ENCODE measurements at places on chromosomes 7 and 10.
A peak's percentile ranks its signal among the peaks of the same experiment; 100 is the strongest.

DNA sequence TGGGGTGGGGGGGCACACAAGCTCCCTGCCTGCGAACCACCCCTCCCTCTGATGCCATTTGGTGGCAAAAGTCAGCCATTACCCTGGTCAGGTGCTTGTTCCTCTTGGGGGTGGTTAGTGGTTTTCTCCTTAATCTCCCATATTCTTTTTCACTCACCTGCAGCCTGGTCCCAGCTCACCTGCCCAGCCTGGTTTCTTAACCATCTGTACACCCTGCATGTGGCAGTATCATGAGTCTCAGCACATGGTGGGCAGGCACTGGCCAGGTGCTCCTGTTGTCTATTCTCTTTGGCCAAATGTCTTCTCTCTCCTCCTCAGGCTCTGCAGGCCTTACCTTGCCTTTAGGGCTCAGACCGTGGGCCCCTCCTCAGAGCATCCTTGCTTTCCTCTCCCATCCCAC, 30.5 kb downstream of the OGDH start:
- no peak for DNase-seq

DNA sequence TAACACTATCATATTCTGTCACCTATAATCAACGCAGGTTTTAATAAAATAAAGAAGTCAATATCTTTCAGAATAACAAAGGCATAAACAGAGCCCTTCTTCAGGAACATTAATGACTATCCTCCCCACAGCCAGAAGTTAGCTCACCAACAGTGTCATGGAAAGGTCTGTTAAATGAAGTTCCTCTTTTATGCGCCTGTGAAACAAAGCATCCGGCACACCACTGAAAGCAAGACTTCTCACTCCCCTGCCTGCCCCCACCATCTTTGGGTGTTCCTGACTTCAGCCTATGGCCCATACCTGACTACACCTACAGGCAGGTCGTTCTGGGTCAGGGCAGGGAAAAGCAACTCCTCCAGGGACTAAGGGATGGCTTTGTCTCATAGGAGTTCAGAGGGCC, 205.4 kb downstream of the FANK1 start:
- no peak for DNase-seq

GRCh38 chr10:72248468-72249151, 25.1 kb upstream of the DDIT4 start:
- no peak for DNase-seq

- DNase-seq = no peak
These were observed 168.2 kb upstream of the SEMA3A start for GRCh38 chr7:84362828-84363227.

DNA sequence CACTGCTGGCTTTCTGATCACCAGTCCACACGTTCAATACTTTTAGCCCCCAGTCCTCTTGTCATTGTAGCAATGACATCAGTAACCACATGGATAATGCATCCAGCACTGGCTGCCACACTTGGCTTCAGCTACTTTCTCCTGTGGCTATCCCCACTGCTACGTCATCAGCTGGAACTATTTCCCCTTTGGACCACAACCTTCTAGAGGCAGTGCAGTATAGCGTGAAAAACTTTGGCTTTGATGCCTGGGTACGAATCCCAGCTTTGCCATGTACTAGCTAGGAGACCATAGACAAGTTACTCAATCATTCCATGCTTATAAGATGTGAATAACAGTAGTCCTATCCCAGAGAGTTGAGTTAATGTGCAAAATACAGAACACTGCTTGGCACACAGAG, 63.2 kb downstream of the CCDC3 start:
- DNase-seq = no peak

DNA sequence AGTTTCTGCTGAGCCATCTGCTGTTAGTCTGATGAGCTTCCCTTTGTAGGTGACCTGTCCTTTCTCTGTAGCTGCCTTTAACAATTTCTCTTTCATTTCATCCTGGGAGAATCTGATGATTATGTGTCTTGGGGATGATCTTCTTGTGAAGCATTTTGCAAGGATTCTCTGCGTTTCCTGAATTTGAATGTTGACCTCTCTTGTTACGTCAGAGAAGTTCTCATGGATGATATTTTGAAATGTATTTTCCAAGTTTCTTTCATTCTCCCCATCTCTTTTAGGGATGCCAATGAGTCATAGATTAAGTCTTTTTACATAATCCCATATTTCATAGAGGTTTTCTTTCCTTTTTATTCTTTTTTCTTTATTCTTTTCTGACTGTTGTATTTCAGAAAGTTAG, 184.2 kb upstream of the BET1 start:
- peak; percentile 13 for DNase-seq

- DNase-seq = no peak
These were observed 30.1 kb upstream of the CD36 start for GRCh38 chr7:80608336-80608735.

GRCh38 chr7:95674101-95674500, 77.8 kb upstream of the PDK4 start:
- no peak for DNase-seq

DNA sequence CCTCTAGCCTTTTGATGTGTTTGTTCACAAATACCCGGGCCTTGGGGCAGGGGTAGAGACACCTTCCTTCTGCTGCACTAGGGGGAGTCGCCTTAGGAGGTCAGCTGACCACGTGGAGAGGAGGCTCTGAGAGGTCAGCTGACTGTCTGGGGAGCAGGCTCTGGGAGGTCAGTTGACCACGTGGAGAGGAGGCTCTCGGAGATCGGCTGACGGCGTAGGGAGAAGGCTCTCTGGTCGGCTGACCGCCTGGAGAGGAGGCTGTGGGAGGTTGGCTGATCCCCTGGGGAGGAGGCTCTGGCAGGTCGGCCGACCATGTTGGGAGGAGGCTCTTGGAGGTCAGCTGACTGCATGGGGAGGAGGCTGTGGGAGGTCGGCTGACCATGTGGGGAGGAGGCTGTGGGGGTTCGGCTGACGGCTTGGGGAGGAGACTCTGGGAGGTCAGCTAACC, 59.6 kb upstream of the LYZL1 start:
- DNase-seq = no peak

DNA sequence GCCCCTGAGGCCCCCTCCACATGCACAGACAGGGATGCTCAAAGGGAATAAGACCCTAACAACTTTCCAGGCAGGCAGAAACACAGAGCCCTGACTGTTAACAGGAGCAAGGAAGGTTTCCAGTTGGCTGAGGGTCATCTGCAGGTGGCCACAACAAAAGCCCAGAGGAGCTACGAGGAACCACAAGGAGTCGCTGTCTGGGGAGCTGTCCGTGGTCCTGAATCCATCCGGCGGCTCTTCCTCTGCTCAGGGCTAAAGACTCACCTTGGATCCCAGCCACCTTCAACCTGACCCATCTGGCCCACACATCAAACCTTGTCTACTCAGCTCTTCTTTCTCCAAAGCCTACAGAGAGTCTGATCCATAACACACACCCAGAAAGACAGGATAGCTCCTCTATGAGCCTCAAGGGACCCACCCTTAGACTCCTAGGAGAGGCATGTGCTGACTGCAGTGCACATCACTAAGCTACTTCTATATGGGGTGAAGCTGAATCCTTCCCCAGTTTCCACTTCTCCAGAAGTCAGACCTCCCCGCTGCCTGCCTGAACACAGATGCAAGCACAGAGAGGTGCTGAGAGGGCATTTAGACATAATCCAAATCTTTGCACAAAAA, 104.0 kb downstream of the SLIT1 start:
- peak; percentile 37 for DNase-seq

DNA sequence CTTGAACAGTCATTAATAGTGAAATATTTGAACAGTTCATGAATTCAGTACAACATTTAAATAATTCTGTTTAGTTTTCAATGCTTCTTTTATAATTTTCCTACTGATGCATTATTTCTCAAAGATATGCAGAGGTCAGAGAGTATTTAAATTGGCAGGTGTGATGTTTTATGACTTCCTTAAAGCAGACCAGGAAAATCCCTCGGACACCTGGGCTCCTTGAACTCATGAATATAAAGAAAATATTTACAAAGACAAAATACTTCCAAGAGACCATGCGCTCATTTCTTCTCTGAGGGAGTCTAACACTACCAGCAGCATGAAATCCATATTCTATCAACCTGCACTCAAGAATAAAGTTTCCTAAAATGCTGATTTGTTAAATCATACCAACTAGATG, 127.6 kb downstream of the IPMK start:
- DNase-seq = no peak

DNA sequence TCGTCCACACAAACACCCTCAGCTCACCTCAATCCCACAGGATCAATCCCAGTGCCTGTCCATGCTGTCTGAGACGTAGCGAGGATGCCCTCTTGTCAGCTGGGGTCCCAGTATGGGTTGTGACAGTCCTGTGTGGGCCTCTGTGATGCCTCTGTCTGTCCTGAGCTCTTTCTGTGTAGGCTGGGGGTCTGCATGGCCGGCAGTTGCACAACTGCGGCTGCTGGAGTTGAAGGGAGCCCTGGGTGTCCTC, 12.4 kb downstream of the ANTXRL start:
- no peak for DNase-seq

GRCh38 chr7:122014697-122015096, 129.4 kb downstream of the AASS start:
- no peak for DNase-seq

DNA sequence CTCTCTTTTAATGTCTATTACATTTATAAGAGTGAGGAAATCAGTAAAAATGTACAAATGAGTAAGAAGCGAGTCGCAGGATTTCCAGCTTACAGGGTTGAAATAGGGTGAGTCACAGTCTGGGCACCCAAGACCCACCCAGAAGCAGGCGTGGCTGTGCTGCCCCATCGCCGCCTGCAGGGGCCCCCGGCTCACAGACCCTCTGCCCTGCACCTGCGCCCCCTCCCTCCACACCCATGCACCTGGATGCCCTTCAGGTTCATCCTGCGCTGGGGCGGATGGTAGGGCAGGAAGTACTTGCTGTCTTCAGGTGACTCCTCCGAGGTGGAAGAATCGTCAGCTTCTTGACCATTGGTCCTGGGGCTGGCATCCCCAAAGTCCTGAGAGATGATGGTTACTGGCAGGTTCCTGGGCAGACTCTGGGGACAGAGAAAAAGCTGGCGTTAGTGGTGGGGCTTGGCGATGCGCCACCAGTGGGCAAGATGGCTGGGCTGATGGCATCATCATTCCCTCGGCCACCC, 90.2 kb upstream of the GNA12 start:
- DNase-seq = peak; percentile 41

DNA sequence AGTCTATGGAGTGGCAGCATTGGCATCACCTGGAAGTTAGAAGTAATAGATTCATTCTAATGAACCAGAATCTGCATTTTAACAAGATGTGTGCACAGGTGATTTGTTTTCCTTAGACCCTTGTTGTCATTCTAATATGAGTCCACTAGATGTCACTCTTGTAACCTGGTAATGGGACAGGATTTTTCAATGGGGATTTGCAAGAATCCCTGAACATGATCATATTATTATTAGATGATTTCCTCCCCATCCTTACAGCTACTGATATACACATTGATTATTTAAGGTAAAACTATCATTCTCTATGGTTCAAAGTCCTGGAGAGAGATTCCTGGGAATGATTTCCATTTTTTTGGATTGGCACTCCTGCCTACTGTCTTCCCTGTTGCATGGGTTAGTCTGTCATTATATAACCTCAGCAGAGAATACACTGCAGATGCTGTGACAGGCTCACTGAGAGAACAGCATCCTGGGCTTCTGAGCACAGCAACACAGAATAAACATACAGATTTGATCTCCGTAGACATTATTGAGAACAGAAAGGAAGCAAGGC, 194.9 kb downstream of the SUGCT start:
- peak; percentile 66 for DNase-seq

DNA sequence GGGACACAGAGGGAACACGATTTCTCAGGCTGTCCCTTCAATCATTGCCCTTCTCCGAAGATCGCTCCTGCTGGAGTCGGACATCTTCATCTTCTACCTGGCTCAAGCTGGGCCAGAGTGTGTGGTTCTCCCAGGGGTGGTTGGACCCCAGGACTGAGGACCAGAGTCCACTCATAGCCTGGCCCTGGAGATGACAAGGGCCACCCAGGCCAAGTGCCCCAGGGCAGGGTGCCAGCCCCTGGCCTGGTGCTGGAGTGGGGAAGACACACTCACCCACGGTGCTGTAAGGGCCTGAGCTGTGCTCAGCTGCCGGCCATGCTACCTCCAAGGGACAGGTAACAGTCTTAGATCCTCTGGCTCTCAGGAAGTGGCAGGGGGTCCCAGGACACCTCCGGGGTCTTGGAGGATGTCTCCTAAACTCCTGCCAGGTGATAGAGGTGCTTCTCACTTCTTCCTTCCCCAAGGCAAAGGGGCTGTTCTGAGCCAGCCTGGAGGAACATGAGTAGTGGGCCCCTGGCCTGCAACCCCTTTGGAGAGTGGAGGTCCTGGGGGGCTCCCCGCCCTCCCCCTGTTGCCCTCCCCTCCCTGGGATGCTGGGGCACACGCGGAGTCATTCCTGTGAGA, 23.3 kb downstream of the TBATA start:
- DNase-seq = no peak

- no peak for DNase-seq
These were observed 59.8 kb downstream of the ARID5B start for GRCh38 chr10:61961278-61961677.

DNA sequence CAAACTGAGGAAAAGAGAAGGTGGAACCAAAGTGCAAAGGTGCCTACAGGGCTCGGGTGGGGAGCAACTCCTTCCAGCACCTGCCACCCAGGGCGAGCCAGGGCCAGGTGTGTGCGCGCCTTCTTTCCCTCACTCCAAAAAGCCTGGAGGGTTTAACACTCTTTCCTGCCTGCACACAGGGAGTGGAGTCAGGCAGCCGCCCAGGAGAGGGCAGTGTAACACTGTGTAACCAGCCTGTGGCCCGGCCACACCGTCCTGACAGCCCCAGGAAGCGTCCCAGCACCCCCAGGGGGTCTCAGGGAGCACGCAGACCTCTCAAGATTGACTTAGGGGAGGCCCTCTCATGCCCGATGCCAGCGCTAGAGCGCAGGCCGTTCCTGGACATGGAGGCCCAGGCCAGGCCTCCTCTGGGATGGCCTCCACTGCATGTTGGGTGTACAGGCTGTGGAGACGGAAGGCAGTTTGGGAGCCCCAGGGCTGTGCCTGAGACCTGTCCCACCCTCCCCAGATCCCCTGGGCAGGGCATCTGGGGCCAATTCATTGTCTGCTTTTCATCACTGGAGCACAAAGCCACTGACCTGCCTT, 13.4 kb downstream of the BRI3 start:
- peak; percentile 51 for DNase-seq

- DNase-seq = peak; percentile 53
These were observed 94.7 kb upstream of the ZMIZ1 start for GRCh38 chr10:78973901-78974616.

DNA sequence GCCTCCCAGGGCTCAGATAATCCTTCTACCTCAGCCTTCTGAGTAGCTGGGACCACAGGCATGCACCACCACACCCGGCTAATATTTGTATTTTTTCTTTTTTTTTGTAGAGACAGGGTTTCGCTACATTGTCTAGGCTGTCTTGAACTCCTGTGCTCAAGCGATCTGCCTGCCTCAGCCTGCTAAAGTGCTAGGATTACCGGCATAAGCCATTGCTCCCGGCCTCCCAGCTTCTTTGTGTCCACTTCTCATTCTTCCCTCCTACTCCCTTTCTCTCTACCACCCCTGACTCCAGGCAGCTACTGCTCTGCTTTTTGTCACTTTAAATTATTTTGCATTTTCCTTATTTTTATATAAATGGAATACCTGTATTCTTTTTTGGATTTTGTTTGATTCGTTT, 83.4 kb downstream of the PALS2 start:
- DNase-seq = no peak

Measured in AG10803 (cell line).